ENCODE measurements at places on chromosomes 2 and 18. TPM values are rescaled to one million over a fixed set of nuclear protein-coding genes. Genes with fewer than 3 reads are reported as not detected.

GRCh38 chr2:4219101-4219500 is 515.7 kb downstream of the DCDC2C start:
- no peak for DNase-seq

DNA sequence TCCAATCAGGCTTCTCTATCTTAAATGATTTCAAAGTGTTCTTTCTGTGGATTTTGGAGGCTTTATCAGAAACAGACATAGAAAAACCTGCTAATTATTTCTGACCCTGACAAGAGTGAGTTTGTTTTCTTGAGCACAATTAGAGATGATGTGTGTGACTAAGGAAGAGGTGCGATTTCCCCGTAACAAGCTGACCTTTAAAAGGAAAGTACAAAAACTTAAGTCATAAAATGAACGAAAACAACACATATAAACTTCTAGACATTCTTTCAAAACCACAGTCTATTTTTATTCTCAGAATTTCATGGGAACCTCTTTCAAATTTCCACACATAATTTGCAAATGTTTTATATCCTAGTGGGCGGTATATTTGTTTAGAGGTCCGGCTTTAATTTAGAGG is 604.8 kb downstream of the CPS1 start:
- DNase-seq, result no peak

DNA sequence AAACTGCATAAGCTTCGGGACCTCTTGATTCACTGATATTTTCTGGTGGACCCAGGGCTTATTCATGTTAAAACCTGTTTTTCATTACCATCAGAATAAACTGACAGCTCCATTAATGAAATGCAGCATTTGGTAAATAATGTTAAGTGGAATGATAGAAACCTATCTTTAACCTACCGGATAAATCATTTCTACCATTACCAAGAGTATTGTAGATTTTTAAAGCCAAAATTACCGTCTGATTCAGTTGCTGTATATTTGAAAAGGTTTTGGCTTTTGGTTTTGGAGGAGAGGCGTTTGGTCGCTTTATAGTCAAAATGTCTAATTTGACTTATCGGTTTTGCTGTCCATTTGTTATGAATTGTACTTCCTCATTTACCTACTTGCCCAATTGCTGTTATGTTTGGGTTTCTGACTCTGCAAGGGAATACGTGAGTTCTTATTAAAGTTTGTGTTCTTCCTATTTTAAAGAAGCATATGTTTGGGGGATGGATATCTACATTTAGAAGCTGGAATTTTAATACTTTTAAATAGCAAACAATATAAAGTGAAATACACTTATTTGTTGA is 1.0 kb upstream of the CUL3 start:
- DNase-seq, result no peak

GRCh38 chr2:168244318-168244717 is 3.1 kb downstream of the STK39 start:
- peak; percentile 66 for DNase-seq

DNA sequence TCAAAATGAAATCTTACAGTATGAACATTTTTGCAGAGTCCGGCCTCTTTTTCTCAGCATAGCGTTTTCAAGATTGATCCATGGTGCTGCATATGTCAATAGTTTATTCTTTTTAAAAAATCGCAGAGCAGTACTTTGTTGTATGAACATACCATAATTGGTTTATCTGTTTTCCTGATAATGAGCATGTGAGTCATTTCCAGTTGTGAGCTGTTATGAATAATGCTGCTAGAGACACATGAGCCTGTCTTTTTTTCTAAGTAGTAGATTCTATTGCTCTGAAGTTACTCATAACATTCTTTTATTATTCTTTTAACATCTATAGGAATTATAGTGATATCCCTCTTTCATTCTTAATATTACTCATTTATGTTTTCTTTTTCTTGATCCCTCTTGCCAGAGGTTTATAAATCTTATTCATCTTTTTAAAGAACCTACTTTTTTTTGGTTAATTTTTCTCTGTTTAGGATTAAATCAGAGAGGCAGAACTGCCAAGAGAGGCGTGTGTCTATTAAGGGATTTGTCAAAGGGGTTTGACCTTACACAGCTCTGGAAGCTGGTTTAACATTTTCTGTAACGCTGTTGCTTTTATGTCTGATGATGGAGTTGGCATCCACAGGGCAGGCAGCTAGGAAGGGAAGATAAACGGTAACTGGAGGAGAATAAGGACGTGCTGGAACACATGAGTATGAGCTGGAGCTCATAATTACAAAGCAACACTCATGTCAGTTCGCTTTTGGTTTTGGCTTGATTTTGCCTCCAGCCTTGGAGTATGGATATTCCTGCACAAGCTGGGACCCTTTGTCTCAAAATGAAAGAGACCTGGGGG is 47.4 kb downstream of the MGAT5 start:
- DNase-seq, result no peak

DNA sequence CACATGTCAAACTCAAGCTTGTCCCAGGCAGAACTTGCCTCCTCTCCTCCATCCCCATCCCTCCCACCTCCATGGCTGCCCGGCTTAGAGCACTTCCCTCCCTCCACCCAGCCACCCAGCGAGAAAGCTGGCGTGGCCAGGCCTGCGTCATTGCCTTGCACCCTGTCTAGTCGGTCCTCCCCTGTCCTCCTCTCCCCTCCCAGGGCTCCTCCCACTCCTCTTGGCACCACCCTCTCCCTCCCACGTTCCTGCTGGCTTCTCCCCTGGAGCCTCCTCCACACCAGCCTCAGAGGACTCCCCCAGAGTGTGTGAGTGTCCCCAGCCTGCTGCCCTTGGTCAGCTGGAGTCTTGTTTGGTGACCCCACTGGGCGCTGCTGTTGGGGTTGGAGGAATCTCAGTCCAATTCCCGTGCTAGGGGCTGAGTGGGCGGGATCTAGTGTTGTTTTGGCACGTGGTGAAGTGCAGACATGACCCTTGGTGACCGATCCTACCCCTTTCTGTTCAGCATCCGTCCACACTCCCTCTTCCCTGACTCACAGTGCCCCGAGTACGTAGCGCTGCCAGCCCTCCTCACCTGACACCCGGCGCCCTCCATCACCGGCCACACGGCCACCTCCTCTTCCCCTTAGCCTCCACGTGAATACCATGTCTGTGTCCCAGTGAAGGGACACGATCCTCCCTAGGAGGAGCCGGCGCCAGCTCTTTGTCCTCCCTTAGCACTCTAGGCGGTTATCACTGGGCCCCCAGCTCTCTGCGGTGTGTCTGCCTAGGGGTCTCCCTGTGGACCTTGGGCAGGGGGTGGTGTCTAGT is 41.4 kb downstream of the ATP6V1C2 start:
- DNase-seq, result no peak

GRCh38 chr18:37184209-37184868 is 355.4 kb downstream of the KIAA1328 start:
- no peak for DNase-seq

DNA sequence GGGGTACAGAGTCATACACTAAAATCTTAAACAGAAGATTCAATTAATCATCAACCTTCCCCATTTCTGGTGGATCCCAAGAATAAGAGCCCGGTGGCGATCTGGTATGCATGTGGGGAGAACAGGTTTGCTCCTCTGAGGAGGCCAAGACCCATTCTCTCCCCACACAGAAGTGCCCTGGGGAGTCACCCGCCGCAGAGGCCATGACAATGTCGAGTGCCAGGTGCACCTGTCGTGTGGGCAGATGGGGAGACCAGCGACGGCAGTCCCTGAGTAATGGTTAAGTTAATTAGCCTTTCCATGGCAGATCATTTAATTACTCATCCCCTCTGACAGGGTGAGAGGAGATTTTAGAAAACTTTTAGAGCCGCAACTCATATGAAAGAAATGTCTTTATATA is 345.0 kb downstream of the NCKAP5 start:
- no peak for DNase-seq

DNA sequence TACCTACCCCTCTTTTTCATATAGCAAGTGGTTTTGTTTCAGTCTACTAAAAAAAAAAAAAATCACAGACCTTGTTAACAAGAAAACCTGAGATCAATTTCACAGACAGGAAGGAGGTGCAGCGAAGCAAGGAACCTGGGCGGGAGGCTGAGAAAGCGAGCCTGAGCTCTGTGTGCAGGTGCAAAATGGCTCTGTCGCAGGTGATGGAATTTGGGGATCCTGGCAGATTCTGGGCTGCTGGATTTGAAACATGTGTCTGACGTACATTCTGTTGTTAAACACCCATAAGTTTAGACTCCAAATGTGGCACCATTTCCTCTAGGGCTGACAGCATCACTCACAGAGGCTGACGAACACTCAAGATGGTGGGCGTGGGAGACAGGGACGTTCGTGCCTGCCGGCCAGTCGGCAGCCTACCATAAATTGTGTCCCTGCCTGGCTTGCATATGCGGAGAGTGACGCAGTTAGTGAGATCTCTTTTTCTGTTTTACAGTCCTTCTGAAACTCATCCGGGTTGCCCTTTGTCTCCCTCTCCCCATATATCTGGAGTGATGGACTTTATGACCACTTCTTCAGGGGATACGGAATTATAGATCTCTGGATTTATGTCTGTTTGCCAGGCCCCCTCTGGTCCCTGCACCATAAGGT is 8.8 kb upstream of the DDX1 start:
- DNase-seq, result no peak

DNA sequence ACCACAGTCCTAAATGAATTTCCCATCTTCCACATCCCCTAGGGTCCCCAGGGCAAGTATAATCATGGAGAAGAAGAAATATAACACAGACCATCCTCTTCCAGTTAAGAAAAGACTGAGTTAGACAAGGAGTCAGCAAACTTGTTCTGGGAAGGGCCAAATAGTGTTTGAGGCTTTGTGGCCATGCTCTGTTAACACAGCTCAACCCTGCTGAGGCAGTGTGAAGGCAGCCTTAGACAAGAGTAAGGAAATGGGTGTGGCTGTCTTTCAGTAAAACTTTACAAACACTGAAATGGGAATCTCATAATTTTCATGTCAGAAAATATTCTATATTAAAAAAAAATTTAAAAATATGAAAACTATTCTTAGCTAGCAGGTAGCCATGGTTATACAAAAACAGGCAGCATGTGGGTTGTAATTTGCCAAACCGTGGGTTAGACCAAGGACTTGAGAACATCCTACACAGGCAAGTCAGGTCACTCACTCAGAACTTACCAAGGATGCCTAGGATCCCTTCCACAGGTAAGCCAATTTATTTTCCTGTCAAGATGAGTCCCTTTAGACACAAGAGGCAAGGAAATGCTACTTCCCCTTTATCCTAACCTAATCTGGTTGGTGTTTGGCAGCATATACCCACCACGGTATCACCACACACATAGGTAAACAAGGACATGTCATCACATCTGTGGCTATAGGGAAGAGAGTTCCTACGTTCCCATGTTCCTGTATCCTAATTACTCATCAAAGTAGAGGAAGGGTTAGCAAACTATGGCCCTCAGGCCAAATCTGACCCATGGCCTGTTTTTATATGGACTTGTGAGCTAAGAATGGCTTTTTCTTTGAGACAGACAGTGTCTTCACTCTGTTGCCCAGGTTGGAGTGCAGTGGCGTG is 31.9 kb downstream of the C2orf74 start:
- no peak for DNase-seq

DNA sequence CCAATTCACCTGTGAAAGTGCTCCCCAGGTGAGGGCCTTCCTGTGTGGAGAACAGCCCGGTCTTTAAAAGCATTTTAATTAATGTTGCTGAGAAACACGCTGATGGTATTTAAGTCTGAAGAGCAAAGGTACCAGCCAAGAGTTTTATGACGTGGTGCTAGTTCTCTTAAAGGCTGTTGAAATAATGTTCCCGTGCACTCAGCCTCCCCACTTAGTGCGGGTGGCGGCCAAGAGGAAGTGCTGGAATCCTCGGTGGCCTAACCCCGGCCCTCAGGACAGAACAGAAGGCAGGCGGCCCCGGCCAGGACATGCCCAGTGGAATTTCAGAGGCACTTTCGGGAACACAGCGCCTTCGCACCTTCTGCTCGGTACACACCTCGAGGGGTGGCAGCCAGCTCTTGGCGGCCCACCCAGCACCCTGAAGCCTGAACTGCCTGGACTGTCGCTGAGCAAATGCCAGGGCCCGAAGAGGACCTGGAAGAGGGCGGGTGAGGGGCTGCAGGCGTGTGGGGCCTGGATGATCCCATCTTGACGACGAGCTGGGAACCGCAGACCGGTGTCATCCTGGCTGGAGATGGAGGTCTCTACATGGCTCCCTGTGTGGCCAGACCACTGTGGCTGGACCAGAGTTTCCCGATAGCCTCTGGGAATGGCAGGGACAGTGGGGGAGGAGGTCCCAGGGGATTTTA is 142.9 kb downstream of the ASB1 start:
- no peak for DNase-seq

DNA sequence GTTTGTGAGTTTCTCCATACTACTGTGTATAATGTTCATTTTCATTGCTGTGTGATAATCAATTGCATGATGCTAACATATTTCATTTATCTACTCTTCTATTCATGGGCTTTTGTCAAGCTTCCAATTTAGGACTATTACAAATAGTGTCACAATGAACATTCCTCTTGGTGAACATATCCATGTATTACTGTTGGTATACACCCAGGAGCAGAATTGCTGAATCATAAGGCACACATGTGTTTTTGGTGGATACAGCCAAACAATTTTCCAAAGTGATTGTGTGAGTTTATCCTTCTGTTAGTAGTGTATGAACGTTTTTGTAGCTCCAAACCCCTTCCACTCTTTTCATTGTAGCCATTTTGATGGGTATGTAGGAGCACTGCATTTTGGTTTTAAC is 101.6 kb upstream of the COPS8 start:
- no peak for DNase-seq

- no peak for DNase-seq
Observed at GRCh38 chr2:84126084-84126483, 333.0 kb downstream of the SUCLG1 start.

DNA sequence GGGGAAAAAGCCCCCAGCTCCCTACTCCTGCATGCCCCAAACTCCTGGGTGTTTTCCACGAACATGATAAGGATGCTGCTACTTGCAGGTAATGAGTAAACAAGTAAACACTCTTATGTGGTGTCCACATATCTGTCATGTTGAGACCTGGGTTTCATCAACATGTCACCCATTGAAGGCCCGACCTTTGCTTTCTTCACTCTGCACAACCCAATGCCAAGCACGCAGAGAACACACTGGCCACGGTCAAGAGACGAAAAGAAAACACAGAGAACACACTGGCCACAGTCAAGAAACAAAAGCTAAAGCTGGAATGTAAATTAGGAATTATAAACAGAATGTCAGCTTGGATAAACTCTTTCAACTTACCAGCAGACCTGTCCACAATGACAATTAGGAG is 143.1 kb downstream of the TTC32 start:
- DNase-seq, result no peak

DNA sequence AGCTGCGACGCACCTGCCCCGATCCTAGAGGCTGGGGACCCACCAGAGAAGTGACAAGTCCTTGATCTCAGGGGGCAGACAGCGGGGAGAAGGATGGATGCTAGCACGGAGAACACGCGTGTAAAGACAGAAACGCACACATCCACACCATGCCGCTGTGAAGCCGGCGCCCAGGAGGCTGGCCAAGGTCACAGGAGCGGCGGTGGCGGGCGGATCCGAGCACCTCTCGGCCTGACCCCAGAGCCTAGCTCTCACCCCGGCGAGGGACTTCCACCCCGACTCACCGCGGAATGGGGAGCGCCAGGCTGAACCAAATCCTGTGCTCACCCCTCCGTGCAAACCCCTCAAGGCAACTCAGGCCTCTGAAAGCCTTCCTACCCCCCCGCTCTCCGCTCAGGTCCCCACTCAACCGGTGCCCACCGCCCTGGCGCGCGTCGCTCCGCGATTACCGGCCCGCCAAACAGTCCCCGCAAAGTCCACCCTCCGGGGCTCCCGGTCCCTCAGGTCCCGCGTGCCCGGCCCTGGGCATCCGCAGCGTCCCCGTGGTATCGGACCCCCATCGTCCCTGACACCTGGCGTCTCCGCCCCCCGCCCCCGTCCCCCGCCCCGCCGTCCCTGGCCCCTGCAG is 460 bp upstream of the LRRFIP1 start:
- DNase-seq, result no peak

UGT1A3 gene
- not detected for total RNA-seq

TLX2 gene
- 2.4 TPM for total RNA-seq

POTEJ gene
- not detected for total RNA-seq

PSMA8 gene
- 1.9 TPM for total RNA-seq

DSG2 gene
- total RNA-seq, result 3.1 TPM

Measured in activated T-cell treated with anti-CD3 and anti-CD28 coated beads, Interleukin-2, amount 50 U/mL, for 72 hours (primary cell).